ENCODE measurements at places on chromosomes 2 and 18.

DNA sequence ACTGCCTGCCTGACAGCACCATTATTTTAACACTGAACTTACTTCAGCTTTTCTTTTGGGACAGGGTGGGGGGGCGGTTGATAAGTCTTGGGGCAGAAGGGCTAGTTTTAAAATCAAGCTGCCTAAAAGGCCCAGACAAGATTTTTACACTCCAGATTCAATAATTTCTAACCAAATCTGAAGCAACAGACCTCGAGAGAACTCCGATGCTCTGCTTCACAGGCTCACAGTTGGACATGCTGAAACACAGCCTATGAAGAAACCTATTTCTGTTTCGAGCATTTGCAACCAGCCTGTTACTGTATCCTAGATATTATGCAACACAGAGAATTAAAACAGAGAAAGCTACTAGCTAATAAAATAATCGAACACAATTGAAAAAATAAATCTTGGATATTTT is 1.3 kb upstream of the MYT1L start:
- DNase-seq, result no peak

GRCh38 chr2:50951437-50951836 is 80.5 kb downstream of the NRXN1 start:
- DNase-seq, result no peak

- no peak for DNase-seq
Measured at GRCh38 chr2:241896746-241897201, 27.2 kb downstream of the RTP5 start.

GRCh38 chr18:7924616-7925015 is 357.5 kb downstream of the PTPRM start:
- no peak for DNase-seq
